ENCODE measurements at places on chromosomes 16 and 17. TPM values are rescaled to one million over a fixed set of nuclear protein-coding genes. Genes with fewer than 3 reads are reported as not detected.

ST6GALNAC1 gene
- not detected for total RNA-seq

DNA sequence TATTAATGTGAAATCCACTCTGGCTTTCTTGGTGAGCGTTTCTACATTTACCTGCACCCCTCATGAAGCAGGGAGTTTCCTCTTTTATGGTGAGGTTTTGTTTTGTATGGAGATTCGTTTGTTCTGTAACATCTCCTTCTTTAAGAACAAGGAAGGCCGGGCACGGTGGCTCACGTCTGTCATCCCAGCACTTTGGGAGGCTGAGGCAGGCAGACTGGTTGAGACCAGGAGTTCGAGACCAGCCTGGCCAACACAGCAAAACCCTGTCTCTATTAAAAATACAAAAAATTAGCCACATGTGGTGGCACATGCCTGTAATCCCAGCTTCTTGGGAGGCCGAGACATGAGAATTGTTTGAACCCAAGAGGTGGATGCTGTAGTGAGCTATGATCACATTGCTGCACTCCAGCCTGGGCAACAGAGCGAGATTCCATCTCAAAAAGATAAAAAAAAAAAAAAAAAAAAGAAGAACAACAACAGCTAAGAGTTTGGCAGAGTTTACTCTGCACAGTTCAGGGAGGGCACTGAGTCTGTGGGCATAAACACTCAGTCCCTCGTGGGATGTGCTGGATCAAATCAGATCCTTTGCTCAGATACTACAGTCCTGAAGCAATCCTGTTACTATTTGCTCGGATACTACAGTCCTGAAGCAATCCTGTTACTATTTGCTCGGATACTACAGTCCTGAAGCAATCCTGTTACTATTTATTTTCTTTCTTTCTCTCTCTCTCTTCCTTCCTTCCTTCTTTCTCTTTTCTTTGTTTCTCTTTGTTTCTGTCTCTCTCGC, 28.9 kb downstream of the ADCY9 start:
- no peaks in the 10 kb centered on the region for H3K27me3 ChIP-seq
- no peak for DNase-seq
- H3K36me3 ChIP-seq: no peaks in the 10 kb centered on the region
- no peak overlapping the region for H3K27ac ChIP-seq
- no peaks in the 10 kb centered on the region for H3K4me1 ChIP-seq
- no peak overlapping the region for H3K4me3 ChIP-seq

- H3K27ac ChIP-seq: no peak overlapping the region
- no peak overlapping the region for H3K4me3 ChIP-seq
- no peaks in the 10 kb centered on the region for H3K36me3 ChIP-seq
- no peak for DNase-seq
Measured at GRCh38 chr17:205817-206216, 24.4 kb upstream of the DOC2B start.

DNA sequence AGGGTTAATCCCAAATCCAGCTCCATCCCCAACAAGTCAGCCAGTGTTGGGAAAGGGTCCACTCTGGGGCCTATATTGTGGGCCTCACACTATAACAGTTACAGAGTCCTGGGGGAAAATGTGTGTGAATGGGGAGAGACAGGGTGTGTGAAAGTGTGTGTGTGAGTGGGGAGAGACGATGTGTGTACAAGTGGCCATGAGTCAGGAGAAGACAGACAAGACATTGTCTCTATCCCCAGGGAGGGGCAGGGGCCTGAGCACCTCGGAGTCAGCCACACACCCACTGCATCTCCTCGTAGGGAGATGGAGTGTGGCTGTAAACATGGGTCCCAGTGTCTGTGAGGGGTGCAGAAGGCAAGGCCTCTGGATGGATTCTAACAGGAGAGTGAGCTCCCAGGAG, 2.9 kb downstream of the CRHR1 start:
- H3K4me3 ChIP-seq: no peak overlapping the region
- H3K36me3 ChIP-seq: no peaks in the 10 kb centered on the region
- H3K27me3 ChIP-seq: peaks cover 66% of the 10 kb centered on the region
- peaks cover 9% of the 10 kb centered on the region for H3K4me1 ChIP-seq
- no peak for DNase-seq

DHRS7C gene
- total RNA-seq: not detected

GRCh38 chr16:49875806-49876715, 20.1 kb upstream of the ZNF423 start:
- DNase-seq: no peak
- no peaks in the 10 kb centered on the region for H3K36me3 ChIP-seq
- H3K4me3 ChIP-seq: no peak overlapping the region
- no peaks in the 10 kb centered on the region for H3K4me1 ChIP-seq
- H3K27me3 ChIP-seq: peaks cover 2% of the 10 kb centered on the region

GRCh38 chr17:45143767-45144198, 4.5 kb upstream of the HEXIM1 start:
- peak; percentile 52 for DNase-seq
- no peak overlapping the region for H3K27ac ChIP-seq
- H3K4me1 ChIP-seq: peaks cover 13% of the 10 kb centered on the region
- H3K4me3 ChIP-seq: no peak overlapping the region

GRCh38 chr17:73205459-73205961, 12.7 kb downstream of the COG1 start:
- no peak for DNase-seq
- H3K4me3 ChIP-seq: no peak overlapping the region
- no peak overlapping the region for H3K27ac ChIP-seq
- H3K36me3 ChIP-seq: peaks cover 72% of the 10 kb centered on the region
- H3K27me3 ChIP-seq: no peaks in the 10 kb centered on the region

POLG2 gene
- total RNA-seq: 16.2 TPM

DNA sequence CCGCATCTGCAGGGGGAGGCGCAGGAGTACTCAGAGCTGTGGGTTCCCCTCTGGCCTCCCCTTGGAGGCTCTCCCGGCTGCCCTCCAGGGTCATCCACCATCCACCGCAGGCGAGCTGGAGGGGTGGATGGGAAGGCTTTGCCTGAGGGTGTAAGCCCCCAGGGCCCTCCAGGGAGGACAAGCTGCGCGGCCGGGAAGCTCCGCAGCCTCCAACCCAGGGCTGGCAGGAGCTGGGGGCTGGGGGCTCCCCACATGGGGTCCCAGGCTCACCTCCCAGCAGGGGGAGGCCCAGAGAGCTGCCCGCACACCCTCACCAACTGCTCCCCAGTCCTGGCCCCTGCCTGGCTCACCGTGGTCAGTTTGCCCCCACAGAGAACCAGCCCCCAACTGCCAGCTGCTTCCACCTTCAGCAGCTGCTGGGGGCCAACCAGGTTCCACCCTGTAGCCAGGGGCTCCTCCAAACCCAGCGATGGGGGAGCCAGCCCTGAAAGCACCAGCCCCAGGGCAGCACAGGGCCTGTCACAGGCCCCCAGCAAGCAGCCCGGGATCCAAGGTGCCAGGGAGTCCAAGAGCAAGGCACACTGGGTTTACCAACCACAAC, 19.8 kb upstream of the CHMP6 start:
- H3K27me3 ChIP-seq: peaks cover 4% of the 10 kb centered on the region
- H3K36me3 ChIP-seq: no peaks in the 10 kb centered on the region
- no peak for DNase-seq
- H3K4me3 ChIP-seq: no peak overlapping the region
- H3K4me1 ChIP-seq: peaks cover 8% of the 10 kb centered on the region

DNA sequence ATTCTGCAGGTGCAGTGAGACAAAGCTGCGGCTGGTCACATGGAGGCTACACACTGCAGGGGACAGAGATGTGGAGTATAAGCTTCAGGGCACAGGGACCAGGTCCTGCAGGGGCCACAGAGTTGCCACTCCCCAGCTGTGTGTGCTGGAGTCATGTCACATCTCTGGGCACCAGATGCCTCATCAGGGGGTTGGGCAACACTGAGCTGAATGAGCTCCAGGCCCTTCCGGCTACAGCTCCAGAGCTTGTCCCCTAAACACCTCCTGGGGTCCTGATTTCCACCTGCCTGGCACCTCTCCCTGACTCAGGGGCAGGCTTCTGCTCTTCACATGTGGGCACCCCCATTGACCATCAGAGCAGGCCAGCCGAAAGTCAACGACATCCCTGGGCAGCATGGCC, 32.5 kb downstream of the SPHK1 start:
- H3K4me1 ChIP-seq: peaks cover 17% of the 10 kb centered on the region
- no peaks in the 10 kb centered on the region for H3K36me3 ChIP-seq
- H3K4me3 ChIP-seq: no peak overlapping the region

DNA sequence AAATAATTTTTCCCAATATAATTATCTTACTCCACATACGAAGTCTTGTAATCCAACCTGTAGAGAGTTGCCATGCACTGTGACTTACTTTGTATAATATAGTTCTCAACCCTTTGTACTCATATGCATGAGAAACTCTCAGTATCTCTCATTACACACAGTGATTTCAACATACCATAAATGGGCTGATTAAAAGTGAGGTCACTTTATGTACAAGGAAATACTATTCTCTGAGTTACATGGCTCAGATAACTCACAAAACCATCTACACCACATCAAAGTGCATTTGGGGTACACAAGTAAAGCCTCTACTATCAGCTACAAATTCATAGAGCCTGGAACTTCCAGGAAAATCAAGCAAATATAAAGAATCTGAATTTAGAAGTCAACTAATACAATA, 27.9 kb downstream of the SLFN12 start:
- DNase-seq: no peak
- no peak overlapping the region for H3K27ac ChIP-seq
- H3K4me1 ChIP-seq: no peaks in the 10 kb centered on the region
- H3K36me3 ChIP-seq: peaks cover 10% of the 10 kb centered on the region
- H3K4me3 ChIP-seq: no peak overlapping the region

DNA sequence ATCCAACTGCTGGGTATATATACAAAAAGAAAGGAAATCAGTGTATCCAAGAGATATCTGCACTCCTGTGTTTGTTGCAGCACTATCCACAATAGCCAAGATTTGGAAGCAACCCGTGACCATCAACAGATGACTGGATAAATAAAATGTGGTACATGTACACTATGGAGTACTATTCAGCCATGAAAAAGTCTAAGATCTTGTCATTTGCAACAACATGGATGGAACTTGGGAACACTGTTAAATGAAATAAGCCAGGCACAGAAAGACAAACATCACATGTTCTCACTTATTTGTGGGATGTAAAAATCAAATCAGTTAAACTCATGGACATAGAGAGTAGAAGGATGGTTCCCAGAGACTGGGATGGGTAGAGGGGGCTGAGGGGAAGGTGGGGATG, 620.7 kb downstream of the RBFOX1 start:
- no peaks in the 10 kb centered on the region for H3K36me3 ChIP-seq
- no peak overlapping the region for H3K4me3 ChIP-seq
- DNase-seq: no peak
- no peak overlapping the region for H3K27ac ChIP-seq
- H3K27me3 ChIP-seq: no peaks in the 10 kb centered on the region

DNA sequence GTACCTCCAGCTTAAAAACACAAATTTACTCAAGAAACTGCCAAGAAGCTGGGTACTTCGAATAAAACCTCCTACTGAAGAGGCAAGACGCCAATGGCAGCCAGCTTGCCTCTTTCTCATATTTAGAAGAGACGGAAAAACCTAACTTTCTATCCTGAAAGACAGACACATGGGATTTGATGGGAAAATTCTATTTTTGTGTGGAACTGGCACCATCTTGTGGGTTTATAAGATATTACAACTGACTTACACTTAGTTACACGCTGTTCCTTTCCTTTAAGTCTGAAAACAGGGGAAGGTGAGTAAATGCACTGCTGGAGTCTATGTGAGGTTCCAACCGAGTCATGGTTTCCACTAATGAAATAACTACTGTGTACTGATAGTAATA, 10.3 kb downstream of the ZNF18 start:
- H3K27ac ChIP-seq: no peak overlapping the region
- H3K36me3 ChIP-seq: peaks cover 13% of the 10 kb centered on the region
- peak; percentile 36 for DNase-seq
- no peaks in the 10 kb centered on the region for H3K4me1 ChIP-seq

TBC1D26 gene
- total RNA-seq: 0.14 TPM

DNA sequence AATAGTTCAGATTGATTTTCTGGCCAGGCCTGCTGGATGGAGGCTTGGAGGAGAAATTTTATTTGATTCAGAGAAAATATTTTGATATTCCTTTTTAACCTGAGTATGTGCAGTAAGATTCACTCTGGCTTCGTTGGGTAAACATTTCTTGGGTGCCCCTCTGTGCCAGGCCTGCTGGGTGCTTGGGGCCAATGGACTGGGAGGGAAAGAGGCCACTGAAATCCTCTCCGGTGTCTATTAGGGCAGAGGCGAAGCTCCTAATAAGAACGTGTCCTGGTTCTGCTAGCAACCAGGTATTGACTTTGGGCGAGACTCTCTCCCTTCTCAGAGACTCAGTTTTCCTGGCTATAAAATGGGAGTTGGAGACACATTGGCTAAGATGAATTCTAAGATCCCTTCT, 122.5 kb downstream of the CYLD start:
- no peak overlapping the region for H3K4me3 ChIP-seq
- H3K27me3 ChIP-seq: no peaks in the 10 kb centered on the region
- no peak overlapping the region for H3K27ac ChIP-seq
- no peak for DNase-seq
- peaks cover 17% of the 10 kb centered on the region for H3K4me1 ChIP-seq

Measured in astrocyte (in vitro differentiated cells and primary cell).